Colonic mucosa (tissue), 4 donors: ENCODE measurements at places on chromosomes 1 and 21. TPM values are rescaled to one million over a fixed set of nuclear protein-coding genes. Genes with fewer than 3 reads are reported as not detected.

LPAR3 gene
- 3.6 TPM for total RNA-seq

GRCh38 chr1:28602536-28603439 is 10.7 kb downstream of the RAB42 start:
- DNase-seq, result peak; percentile 65
- H3K27me3 ChIP-seq, result no peaks in the 10 kb centered on the region
- no peak overlapping the region for H3K4me3 ChIP-seq
- H3K27ac ChIP-seq, result no peak overlapping the region
- peaks cover 4% of the 10 kb centered on the region for H3K36me3 ChIP-seq

DNA sequence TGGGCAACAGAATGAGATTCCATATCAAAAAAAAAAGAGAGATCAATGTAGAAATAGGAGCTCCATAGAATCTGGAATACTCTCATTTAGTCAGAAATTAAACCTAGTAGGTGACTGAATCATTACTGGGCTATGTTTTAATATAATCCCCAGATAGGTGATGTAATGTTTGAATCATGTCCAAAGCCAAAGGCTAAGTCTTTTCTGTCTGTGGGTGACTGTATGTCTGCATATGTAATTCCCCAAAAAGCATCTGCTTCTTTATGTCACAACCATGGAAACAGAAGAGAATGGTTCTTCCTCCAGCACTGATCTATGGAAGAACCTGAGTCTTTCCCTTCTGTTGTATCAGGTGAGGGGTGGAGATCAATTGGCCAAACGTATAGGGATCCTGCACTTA is 5.8 kb downstream of the LAMC2 start:
- peaks cover 3% of the 10 kb centered on the region for H3K4me1 ChIP-seq
- no peak overlapping the region for H3K4me3 ChIP-seq
- DNase-seq, result no peak
- no peaks in the 10 kb centered on the region for H3K27me3 ChIP-seq

- H3K27ac ChIP-seq, result no peak overlapping the region
- H3K4me3 ChIP-seq, result no peak overlapping the region
- DNase-seq, result no peak
- H3K4me1 ChIP-seq, result no peaks in the 10 kb centered on the region
Observed at GRCh38 chr21:29650523-29651022, 289.2 kb downstream of the GRIK1 start.

DNA sequence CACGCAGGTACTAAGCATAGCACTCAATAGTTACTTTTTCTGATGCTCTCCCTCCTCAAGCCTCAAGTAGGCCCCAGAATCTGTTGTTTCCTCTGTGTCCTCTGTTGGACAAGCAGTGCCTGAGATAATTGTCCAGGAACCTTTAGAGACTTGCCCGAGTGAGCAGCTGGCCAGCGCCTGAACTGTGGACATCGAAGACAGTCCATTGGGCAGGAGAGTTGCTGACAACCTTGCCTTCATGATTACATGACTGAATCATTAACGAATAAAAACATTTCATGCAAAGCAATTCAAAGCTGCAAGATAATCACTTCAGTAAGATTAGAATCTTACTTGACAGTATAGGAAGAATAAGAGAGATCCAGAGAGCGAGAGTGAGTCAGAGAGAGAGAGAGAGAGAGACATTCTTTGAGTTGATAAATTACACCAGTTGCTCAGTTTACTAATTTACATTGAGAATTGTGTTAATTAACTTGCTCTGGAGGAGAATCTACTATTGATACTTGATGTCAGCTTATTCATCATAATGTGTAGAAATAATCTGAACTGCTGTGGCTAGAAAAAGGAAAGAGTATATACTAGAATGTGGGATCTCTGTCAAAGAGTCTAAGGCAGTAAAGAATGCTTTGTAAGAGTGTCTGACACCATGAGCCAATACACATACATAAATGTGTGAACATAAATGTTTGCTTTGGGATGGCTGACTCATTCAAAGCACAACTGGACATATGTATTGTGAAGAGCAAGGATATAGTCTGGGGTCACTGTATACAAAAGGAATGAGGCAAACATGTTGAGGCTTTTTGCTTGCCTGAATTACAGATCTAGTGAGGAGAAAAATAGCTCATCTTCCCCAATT is 216.0 kb downstream of the ZNF326 start:
- H3K27me3 ChIP-seq, result no peaks in the 10 kb centered on the region
- H3K4me1 ChIP-seq, result no peaks in the 10 kb centered on the region
- H3K27ac ChIP-seq, result no peak overlapping the region
- no peak overlapping the region for H3K4me3 ChIP-seq
- no peak for DNase-seq

DNA sequence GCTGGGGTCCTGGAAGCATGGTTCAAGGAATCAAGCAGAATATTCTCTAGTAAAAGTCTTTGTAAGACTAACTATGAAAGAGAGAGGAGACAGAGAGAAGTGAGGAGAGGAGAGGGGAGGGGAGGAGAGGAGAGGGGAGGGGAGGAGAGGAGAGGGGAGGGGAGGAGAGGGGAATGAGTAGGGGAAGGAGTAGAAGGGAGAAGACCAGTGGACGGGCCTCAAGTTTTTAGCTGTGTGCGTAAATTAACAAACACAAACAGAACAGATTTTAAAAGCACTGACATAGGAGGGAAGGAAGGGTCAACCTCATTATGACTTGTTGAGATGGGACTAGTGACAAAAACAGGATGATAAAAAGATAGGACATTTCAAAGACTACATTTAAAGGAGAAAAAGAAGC is 62.8 kb downstream of the ST3GAL3 start:
- H3K27me3 ChIP-seq, result no peaks in the 10 kb centered on the region
- no peaks in the 10 kb centered on the region for H3K4me1 ChIP-seq
- no peak overlapping the region for H3K27ac ChIP-seq
- no peak overlapping the region for H3K4me3 ChIP-seq
- H3K36me3 ChIP-seq, result no peaks in the 10 kb centered on the region
- no peak for DNase-seq

DNA sequence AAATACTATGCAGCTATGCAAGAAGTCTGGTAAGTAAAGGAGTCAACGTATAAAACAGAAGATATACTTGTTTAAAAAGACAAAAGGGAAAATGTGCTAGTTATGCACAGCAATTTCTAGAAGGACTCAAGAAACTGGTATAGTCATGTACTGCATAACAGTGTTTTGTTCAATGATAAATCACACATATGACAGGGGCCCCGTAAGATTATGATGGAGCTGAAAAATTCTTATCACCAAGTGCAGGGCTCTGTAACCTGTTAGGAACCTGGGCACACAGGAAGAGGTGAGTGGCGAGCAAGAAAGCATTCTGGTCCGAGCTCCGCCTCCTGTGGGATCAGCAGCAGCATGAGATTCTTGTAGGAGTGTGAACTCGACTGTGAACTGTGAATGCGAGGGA is 13.2 kb downstream of the ADAR start:
- no peak overlapping the region for H3K27ac ChIP-seq
- no peaks in the 10 kb centered on the region for H3K4me1 ChIP-seq
- DNase-seq, result no peak
- H3K4me3 ChIP-seq, result no peak overlapping the region

DNA sequence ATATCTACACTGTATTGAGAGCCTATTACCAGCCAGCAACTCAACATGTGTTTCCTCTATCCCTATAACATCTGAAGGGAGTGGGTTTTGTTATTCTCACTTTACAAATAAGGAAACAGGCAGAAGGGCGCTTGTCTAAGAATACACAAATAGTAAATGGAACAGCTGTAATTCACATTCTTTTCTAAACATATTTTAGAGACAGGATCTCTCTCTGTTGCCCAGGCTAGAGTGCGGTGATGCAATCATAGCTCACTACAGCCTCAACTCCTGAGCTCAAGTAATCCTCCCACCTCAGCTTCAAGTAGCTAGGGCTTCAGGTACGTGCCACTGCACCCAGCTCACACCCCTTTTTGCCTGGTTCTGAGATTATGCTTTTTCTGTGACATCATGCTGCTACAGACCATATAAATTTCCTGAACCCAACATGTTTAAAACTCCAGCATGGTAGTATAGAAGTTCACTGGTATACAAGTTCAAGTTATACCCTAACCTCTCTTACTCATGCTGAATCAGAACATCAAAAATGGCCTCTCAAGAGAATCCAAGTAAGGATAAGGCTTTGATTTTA is 8.6 kb upstream of the TACSTD2 start:
- H3K4me1 ChIP-seq, result no peaks in the 10 kb centered on the region
- H3K27ac ChIP-seq, result peak overlapping the region; percentile 35
- H3K36me3 ChIP-seq, result no peaks in the 10 kb centered on the region
- DNase-seq, result no peak
- no peaks in the 10 kb centered on the region for H3K27me3 ChIP-seq
